ENCODE measurements at places on chromosomes 5 and 9.

- DNase-seq, result no peak
Observed at GRCh38 chr5:6125781-6126180, 252.6 kb downstream of the MED10 start.

- no peak for DNase-seq
Observed at GRCh38 chr9:99807956-99808355, 13.7 kb upstream of the NR4A3 start.

DNA sequence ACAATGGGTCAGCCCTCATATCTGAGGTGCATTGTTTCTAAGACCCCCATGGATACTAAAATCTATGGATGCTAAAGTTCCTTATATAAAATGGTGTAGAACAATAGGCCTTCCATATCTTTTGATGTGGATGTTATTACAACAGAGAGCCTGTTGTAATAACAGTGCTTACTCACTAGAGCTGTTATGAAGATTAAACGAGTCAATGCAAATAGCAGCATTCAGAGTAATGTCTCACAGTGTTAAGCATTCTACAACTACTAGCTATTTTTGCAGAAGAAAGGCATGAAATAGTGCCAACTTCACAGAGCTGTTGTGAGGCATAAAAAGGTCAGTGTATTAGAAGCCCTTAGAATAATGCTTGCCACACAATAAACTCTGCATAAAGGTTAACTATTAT is 13.0 kb downstream of the CHSY3 start:
- DNase-seq, result no peak

DNA sequence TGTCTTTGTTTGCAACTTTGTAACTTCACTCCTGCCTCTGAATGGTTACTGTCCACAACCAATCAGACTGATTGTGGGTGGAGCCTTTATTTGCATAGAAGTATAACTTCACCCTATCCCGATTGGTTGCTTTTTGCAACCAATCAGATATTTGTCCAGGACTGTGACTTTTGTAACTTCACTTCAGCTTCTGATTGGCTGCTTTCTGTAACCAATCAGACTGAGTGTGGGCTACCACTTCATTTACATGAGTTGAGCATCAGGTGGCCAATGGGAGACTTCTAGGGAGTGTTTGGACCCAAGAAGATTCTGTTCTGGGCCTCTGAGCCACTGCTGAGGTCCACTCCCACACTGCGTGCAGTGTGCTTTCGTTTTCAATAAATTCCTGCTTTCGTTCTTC is 1810.7 kb upstream of the CDH6 start:
- no peak for DNase-seq

- no peak for DNase-seq
Observed at GRCh38 chr9:128412120-128412790, 8.4 kb upstream of the CERCAM start.

- no peak for DNase-seq
Observed at GRCh38 chr5:115565233-115565632, 20.7 kb upstream of the FEM1C start.

- DNase-seq, result no peak
Observed at GRCh38 chr5:25764733-25765132, 1120.0 kb upstream of the CDH10 start.

DNA sequence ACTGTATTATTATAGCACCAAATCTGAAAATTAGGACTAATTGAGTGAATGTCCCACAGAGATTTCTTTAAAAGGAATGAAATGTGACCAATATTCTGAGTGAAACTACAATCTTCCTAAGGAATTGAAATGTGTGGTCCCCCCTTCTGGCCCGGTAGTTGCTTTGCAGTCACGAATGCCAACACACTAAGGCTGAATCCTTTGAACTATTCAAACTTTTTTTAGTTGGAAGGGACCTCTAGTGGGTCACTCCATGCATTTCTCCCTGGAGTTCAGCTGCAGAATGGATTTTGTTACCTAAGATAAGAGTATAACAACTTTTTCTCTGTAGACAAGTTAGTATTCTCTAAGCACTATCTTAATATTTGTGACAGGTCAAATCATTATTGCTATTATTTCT is 2.8 kb downstream of the CDH6 start:
- no peak for DNase-seq

GRCh38 chr9:98795970-98796363 is 388 bp downstream of the ANKS6 start:
- DNase-seq, result no peak

DNA sequence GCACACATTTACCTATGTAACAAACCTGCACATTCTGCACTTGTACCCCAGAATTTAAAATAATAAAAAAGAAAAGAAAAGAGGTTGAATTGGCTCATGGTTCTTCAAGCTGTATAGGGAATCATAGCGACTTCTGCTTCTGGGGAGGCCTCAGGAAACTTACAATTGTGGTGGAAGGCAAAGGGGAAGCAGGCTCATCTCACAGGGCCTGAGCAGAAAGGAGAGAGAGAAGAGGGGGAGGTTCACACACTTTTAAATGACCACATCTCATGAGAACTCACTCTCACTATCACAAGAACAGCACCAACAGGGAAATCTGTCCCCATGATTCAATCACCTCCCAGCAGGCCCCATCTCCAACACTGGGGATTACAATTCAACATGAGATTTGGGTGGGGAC is 214.6 kb downstream of the CDK5RAP2 start:
- DNase-seq, result no peak
